ENCODE measurements at places on chromosomes 4 and X. TPM values are rescaled to one million over a fixed set of nuclear protein-coding genes. Genes with fewer than 3 reads are reported as not detected.

SLC26A1 gene
- 0.48 TPM for total RNA-seq

TMPRSS11B gene
- total RNA-seq, result not detected

CSN3 gene
- total RNA-seq, result not detected

GPC3 gene
- 89.1 TPM for total RNA-seq

NUP62CL gene
- total RNA-seq, result 1.3 TPM

CPXCR1 gene
- not detected for total RNA-seq

- no peak for DNase-seq
- no peaks in the 10 kb centered on the region for H3K4me1 ChIP-seq
- H3K27me3 ChIP-seq, result peaks cover 3% of the 10 kb centered on the region
- H3K36me3 ChIP-seq, result no peaks in the 10 kb centered on the region
- no peak overlapping the region for H3K27ac ChIP-seq
Observed at GRCh38 chrX:11557120-11557519, 108.6 kb downstream of the ARHGAP6 start.

- no peaks in the 10 kb centered on the region for H3K27me3 ChIP-seq
- no peak overlapping the region for H3K27ac ChIP-seq
- DNase-seq, result no peak
- no peaks in the 10 kb centered on the region for H3K4me1 ChIP-seq
- H3K4me3 ChIP-seq, result no peak overlapping the region
- no peaks in the 10 kb centered on the region for H3K36me3 ChIP-seq
Observed at GRCh38 chr4:600850-601515, 24.4 kb upstream of the PDE6B start.

- no peak overlapping the region for H3K4me3 ChIP-seq
- no peaks in the 10 kb centered on the region for H3K4me1 ChIP-seq
- H3K27me3 ChIP-seq, result peaks cover under 1% of the 10 kb centered on the region
- no peak for DNase-seq
- no peaks in the 10 kb centered on the region for H3K36me3 ChIP-seq
Observed at GRCh38 chrX:150729956-150730355, 36.8 kb downstream of the MTMR1 start.

DNA sequence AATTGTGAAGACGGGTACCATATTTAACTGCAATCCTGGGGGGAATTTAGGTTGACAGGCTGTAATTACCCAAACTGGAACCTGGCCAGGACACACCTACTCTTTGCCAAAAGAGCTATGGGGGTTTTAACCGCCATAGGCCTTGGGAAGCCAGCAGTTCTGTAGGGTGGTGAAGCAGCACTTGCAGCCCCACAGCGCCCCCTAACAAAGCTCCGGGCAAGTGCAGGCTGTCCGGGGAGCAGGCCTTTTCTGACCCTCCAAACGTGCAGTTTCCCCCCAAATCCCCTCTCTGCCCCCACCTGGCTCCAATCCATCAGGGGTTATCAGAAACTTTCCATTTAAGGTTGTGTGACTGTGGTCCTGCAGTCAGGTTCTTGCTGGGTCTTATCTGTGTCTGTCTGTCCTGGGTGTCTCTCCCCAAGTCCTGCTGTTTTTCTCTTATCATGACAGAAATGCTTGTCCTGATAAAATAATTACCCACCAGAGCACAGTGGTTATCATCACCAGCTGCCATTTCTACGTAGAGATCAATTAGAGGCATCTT, 350.9 kb downstream of the MID1IP1 start:
- no peaks in the 10 kb centered on the region for H3K36me3 ChIP-seq
- no peak for DNase-seq
- H3K4me3 ChIP-seq, result no peak overlapping the region

GRCh38 chrX:17769701-17770269, 32.5 kb downstream of the SCML1 start:
- H3K4me1 ChIP-seq, result no peaks in the 10 kb centered on the region
- peaks cover 59% of the 10 kb centered on the region for H3K27me3 ChIP-seq
- no peak overlapping the region for H3K4me3 ChIP-seq
- no peak for DNase-seq

GRCh38 chr4:125115941-125116340, 198.8 kb upstream of the FAT4 start:
- no peak for DNase-seq
- no peak overlapping the region for H3K27ac ChIP-seq
- no peaks in the 10 kb centered on the region for H3K4me1 ChIP-seq
- H3K4me3 ChIP-seq, result no peak overlapping the region

- peak overlapping the region; percentile 88 for H3K27ac ChIP-seq
- peak overlapping the region; percentile 64 for H3K4me3 ChIP-seq
- no peaks in the 10 kb centered on the region for H3K4me1 ChIP-seq
- no peak for DNase-seq
- H3K27me3 ChIP-seq, result no peaks in the 10 kb centered on the region
Observed at GRCh38 chrX:109732017-109732801, 848 bp downstream of the ACSL4 start.

- DNase-seq, result no peak
- H3K4me1 ChIP-seq, result no peaks in the 10 kb centered on the region
- H3K4me3 ChIP-seq, result no peak overlapping the region
Observed at GRCh38 chr4:9919047-9919446, 102.2 kb downstream of the SLC2A9 start.

GRCh38 chrX:39309018-39309635, 507.9 kb downstream of the MID1IP1 start:
- no peaks in the 10 kb centered on the region for H3K27me3 ChIP-seq
- H3K4me3 ChIP-seq, result no peak overlapping the region
- peak overlapping the region; percentile 15 for H3K27ac ChIP-seq
- DNase-seq, result peak; percentile 56
- no peaks in the 10 kb centered on the region for H3K36me3 ChIP-seq

DNA sequence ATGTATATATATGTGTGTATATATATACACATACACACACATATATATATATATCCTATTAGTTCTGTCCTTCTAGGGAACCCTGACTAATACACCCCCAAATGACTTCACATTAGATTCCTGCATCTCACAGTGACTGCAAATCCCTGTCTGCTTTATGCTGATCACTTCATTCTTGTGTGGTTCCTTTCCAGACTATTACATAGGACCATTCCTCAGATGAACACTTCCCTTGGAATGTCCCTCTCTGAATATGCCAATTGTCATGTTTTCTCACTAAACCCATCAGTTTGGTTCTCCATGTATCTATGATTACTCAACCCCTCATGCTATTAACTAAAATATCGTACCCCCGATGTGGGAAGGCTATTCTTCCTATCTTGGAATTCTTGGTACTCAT, 605.2 kb upstream of the NR3C2 start:
- no peak for DNase-seq
- no peaks in the 10 kb centered on the region for H3K36me3 ChIP-seq
- H3K4me1 ChIP-seq, result no peaks in the 10 kb centered on the region
- H3K27me3 ChIP-seq, result no peaks in the 10 kb centered on the region

GRCh38 chrX:40538406-40538805, 42.4 kb upstream of the ATP6AP2 start:
- H3K36me3 ChIP-seq, result no peaks in the 10 kb centered on the region
- H3K4me1 ChIP-seq, result no peaks in the 10 kb centered on the region
- DNase-seq, result no peak

- H3K27ac ChIP-seq, result no peak overlapping the region
- H3K27me3 ChIP-seq, result no peaks in the 10 kb centered on the region
- H3K4me1 ChIP-seq, result no peaks in the 10 kb centered on the region
- DNase-seq, result no peak
- peaks cover 11% of the 10 kb centered on the region for H3K36me3 ChIP-seq
- no peak overlapping the region for H3K4me3 ChIP-seq
Observed at GRCh38 chr4:128846063-128846462, 36.6 kb downstream of the JADE1 start.
